ENCODE measurements at places on chromosomes 12 and 14.

GRCh38 chr14:22926316-22926715, 2.9 kb downstream of the PRMT5 start:
- peak; percentile 34 for DNase-seq

GRCh38 chr14:54369343-54369742, 27.5 kb upstream of the CDKN3 start:
- no peak for DNase-seq

DNA sequence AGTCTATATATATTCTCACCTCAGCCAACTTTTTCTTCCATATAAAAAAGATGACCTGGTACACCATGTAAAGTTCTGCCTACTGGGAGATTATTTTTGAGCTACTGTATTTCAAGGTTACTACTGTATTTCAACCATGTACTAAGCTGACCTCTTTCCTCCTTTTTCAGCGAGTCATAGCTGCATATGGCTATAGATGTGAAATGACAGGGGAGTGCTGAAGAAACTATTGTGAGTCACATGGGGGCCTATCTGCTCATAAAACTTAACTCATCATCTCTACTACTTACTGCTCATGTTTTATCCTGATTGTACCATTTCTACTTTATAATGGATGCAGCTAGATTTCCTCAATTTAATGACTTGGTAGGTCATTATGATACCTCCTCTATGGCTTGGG, 571.4 kb upstream of the ATP2B1 start:
- peak; percentile 84 for DNase-seq

DNA sequence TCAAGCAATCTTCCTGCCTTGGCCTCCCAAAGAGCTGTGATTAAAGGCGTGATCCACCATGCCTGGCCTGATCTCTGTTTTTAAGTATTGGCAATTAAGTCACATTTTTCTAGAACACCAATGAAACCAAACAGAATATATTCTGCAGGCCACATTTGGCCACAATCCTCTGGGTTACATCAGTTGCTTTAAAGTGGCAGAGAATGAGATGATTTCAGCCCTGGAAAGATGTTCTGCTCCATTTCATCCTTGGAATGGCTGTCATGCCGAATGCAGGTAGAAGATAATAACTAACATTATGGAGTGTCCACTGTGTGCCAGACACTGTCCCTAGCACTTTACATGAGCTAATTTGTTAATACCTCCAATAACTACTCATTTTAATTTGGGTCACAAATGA, 154.4 kb downstream of the PTPN11 start:
- no peak for DNase-seq

DNA sequence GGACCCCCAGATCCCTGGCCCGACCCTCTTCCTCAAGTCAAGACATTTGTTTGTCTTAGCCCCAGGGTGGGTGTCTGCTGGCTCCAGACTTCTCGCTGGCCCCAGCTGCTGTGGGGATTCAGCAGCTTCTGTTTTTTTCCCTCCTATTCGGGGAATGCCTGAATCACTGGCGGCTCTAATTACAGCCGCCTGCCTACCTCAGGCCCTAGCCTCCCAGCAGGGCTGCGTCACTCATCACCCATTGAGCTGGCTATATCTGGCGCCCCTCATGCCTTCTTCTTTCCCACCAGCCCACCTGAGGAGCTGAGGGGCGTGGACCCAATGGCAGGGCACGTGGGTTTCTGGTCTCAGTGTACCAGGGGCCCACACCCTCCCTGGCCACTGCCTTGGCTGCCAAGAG, 10.1 kb downstream of the KRT80 start:
- DNase-seq, result peak; percentile 86

Data from LHCN-M2 (cell line).